GDM1 (cell line): ENCODE measurements at places on chromosomes 12 and 14.

GRCh38 chr12:132572801-132573760 lies 37.3 kb downstream of the LRCOL1 start:
- DNase-seq, result no peak

GRCh38 chr14:35385042-35385839 lies 19.3 kb downstream of the NFKBIA start:
- no peak for DNase-seq

DNA sequence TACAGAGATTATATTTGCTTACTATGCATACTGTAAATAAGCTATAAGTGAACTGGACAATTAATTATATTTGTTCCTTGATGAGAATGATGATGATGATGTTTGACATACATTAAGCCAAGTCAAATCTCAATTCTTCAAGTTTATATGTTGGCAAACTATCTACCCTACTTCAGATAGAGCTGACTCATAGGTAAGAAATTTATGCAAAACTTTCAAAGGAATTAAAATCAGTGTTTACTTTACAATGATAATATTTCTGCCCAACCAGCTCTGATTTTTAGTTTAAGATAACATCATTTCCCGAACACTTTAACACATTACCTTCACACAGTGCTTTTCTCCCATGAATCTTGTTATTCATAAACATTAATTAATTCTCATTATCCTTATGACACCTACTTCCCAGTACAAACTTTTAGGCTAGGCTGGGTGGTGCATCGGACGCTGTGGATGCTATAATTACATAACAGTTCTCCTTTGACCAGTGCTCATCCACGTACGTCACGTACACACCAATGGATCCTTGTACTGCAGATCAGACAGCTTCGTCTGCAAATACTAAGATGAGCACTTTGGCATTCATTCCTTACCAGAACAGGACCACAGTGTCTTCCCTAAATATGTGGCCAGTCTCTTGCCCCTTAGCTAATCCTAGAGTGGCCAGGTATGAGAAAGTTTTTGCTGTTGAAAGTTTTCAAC lies 18.3 kb downstream of the BMP4 start:
- DNase-seq, result no peak

- DNase-seq, result no peak
Observed at GRCh38 chr14:59964251-59965007, 44.5 kb downstream of the LRRC9 start.

DNA sequence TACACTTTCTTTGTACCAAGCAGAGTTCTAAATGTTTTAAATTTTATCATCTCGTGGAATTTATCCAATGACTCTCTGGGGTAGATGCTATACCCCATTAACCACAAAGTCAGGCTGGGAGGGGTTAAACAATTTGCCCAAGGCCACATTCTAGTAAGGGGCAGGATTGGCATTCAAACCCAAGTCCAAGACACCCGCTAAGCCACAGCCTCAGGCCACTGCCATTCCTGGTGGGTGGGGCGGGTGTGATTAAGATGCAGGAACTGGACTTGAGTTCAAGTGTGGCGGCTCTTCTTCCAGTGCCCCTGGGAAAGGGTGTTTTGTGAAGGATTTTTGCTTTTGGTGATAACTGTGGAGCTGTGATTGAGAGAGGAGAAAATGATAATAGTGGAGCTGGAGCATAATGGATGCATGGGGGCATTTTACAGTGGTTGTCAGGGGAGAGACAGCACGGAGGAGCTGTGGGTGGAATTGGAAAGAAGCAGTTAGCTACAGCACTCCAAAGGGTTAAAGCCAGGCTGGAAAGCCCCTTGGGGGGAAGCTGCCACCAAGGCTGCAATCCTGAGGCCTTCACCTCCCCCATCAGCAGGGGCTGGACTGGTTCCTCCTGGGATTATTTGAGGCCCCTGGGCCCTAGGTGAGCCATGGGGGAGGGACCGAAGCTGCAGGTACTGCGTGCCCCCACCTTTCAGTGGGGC lies 1.0 kb upstream of the VRTN start:
- DNase-seq, result no peak

- DNase-seq, result no peak
Observed at GRCh38 chr12:122090759-122091515, 12.4 kb downstream of the MLXIP start.

DNA sequence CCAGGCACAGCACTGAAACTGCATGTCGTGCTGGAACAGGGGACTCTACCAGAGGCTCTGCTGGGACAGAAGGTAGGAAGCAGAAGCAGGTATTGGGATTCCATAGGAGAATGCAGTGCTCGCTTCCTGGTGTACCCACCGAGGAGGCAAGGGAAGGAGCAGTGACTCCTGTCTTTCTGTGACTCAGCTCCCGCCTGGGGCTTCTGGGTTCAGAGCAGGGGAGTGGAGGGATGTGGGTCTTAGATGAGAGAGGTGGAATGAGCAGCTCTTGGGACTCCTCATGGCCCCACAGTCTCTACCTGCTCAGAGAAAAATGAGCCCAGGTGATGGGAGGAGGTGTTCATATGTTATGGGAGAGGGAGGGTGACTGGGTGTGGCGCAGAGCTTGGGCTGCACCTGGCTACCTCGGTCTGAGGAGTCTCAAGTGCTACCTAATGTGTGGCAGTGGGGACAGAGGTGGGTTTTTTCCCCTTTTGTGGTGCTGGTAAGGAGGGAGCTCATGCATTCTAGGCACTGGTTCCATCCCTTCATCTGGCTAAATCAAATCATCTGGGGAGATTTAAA lies 26.3 kb downstream of the WNT5B start:
- DNase-seq, result no peak

DNA sequence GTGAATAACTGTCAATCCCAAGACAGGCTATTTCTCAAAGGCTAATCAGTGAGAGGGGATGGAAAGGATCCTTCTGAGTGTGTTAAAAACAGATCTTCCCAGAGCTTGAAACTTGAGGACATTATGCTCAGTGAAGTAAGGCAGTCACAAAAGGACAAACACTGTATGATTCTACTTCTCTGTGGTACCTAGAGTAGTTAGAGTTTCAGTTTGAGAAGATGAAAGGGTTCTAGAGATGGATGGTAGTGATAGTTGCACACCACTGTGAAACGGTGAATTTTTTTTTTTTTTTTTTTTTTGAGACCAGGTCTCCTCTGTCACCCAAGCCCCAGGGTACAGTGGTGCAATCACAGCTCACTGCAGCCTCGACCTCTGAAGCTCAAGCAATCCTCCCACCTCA lies 133.8 kb downstream of the SAMD4A start:
- no peak for DNase-seq

- no peak for DNase-seq
Observed at GRCh38 chr12:132360906-132361777, 31.8 kb upstream of the GALNT9 start.

GRCh38 chr12:52988898-52989297 lies 17.4 kb upstream of the EIF4B start:
- DNase-seq, result no peak

GRCh38 chr12:124328636-124329035 lies 33.7 kb downstream of the RFLNA start:
- no peak for DNase-seq

DNA sequence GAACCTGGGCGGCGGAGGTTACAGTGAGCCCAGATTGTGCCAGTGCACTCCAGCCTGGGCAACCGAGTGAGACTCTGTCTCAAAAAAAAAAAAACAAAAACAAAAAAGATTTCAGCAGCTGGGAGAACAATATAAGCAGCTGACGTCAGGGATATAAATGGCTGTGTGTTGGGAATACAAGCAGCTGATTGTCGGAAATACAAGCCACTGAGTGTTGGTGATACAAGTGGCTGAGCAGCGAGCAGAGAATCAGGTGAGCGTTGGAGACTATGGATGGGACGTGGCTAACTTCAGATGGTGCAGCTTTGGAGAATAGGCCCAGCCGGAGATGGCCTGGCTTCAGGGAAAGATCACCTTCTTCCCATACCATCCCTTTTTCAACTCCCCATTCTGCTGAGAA lies 32.0 kb downstream of the PSEN1 start:
- DNase-seq, result no peak

- no peak for DNase-seq
Observed at GRCh38 chr14:61435563-61436337, 114.4 kb downstream of the PRKCH start.

DNA sequence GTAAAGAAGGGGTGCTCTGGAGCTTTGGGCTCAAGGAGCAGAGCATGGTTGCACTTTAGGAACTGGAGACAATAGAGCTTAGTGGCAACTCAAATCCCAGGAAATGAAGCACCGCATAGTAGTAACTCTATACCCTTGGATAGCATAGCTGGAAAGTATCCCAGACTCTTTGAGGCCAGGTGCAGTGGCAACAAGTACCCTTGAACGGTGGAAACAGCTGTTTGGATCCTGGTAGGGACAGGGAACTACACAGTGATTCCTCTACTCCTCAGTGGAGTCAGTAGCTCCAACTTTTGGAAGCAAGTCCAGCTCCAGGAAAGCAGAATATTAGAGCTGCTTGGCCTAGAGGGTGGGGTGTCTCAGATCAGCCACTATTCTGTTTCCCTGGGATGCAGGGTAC lies 129.0 kb upstream of the WSCD2 start:
- DNase-seq, result no peak

- DNase-seq, result no peak
Observed at GRCh38 chr12:81136519-81136918, 58.6 kb downstream of the ACSS3 start.

- peak; percentile 76 for DNase-seq
Observed at GRCh38 chr12:104519190-104520019, 62.7 kb downstream of the CHST11 start.

DNA sequence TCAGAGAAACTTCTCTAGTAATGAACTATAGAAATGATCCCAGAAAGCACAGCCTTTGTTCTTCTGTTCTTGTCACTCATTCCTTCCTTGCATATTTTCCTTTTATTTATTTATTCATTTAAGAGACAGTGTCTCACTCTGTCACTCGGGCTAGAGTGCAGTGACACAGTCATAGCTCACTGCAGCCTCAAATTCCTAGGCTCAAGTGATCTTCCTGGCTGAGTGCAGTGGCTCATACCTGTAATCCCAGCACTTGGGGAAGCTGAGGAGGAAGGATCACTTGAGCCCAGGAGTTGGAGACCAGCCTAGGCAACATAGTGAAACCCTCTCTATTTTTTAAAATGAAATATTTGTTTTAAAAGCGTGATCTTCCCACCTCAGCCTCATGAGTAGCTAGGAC lies 11.5 kb downstream of the TECPR2 start:
- DNase-seq, result no peak

GRCh38 chr14:104687601-104688504 lies 1.6 kb upstream of the INF2 start:
- no peak for DNase-seq

DNA sequence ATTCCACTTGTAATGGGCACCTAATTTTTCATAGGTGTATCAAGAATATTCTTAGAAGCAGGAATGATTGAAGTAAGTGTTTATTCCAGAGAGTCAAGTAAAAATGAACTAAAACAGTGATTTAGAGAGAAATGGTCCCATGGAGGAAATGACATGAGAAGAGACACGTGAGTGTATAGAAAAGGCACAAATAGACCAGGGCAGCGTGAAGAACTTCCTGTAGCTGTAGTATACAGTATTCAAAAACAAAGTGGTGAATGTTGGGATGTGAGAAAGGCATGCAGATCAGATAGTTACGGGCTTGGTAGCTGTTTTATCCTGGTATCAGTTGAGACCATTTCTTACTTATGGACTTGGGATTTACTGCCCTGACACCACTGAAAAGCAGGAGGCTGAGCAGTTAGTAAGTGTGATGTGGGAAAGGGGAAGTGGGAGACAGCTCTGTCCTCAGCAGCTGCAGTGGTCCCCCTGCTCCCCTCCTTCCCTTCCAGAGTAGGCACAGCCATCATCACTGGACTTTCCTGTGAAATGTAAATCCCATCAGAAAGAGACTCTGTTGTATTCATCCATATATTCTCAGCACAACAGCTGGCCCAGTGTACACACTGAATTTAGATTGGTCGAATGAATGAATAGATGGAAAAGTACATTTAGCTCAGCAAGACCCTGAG lies 16.8 kb upstream of the TESPA1 start:
- no peak for DNase-seq

GRCh38 chr12:49874142-49874897 lies 29.4 kb downstream of the FAIM2 start:
- DNase-seq, result no peak

GRCh38 chr14:27184427-27184826 lies 586.6 kb upstream of the NOVA1 start:
- no peak for DNase-seq

GRCh38 chr12:121190523-121191031 lies 19.4 kb upstream of the P2RX4 start:
- DNase-seq, result no peak

GRCh38 chr12:53344824-53345485 lies 8.8 kb upstream of the SP7 start:
- peak; percentile 59 for DNase-seq

- peak; percentile 33 for DNase-seq
Observed at GRCh38 chr12:121005346-121005815, 10.9 kb downstream of the C12orf43 start.

DNA sequence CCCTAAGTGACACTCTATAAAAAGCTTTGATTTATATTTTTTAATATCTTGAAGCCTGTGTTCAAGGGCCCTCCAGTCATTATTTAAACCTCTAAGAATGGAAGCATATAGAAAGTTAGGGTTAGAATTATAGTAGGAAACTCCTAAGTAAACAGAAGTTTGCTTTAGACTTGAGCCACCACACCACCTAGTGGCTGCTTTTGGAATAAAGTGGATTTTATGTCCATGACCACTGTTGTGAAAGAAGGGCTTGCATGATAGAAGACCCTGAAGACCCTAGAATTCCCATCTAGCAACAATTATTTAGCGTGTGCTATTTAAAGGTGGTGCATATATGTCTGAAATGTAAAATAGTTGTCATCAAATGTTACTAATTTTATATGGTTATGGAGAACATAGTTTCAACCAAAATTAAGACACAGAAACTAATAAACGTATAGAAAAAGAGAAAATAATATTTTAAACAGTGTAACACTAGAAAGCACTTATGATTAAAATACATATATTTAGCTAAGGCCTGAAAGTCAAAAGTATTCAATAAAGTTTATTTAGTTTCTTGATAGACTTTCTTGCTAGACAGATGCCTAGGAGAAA lies 21.3 kb downstream of the LRRIQ1 start:
- DNase-seq, result no peak

- no peak for DNase-seq
Observed at GRCh38 chr14:20734430-20734806, 11.3 kb upstream of the EDDM3A start.

DNA sequence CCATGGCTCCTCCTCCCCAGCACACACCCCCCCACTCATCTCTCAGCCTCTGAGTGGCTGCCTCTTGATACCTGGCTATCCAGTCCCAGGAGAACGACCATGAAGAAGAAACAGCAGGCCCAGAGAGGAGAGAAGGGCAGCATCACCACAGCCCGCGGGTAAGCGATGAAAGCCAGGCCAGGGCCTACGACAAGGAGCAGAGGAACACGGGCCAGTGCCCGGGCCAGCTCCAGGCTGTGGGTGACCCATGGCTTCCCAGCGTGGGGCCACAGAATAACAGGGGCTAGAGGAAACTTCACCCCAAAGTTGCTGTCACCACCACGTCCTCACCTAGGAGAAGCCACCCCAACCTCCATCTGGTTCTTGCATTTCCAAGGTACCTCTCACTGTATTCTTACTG lies 10.4 kb upstream of the SLC6A12 start:
- no peak for DNase-seq

- DNase-seq, result no peak
Observed at GRCh38 chr14:72892879-72893635, 844 bp downstream of the DPF3 start.

GRCh38 chr12:116002890-116003536 lies 274.5 kb downstream of the MED13L start:
- no peak for DNase-seq

- DNase-seq, result no peak
Observed at GRCh38 chr12:54418441-54419087, 502 bp downstream of the ITGA5 start.
